ENCODE measurements at places on chromosomes 1 and 21.

DNA sequence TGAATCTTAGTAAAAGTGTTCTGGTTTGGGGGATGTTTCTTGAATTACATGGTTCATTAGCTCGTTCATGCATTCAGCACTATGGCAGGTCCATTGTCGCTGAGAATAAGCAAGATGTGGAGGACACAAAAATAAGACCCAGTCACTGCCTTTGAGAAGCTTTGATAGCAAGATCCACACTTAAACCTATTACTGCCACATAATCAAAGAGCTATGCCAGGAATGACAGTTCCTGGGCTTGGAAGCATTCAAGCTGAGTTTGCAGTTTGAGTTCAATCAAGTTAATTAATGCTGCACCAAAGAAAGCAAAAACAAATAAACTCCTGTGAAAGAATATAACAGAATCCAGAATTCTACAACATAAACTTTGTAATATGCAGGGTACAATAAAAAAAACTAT, 131.8 kb downstream of the MIS18A start:
- no peak for DNase-seq

- DNase-seq: no peak
Observed at GRCh38 chr1:89540406-89540970, 15.9 kb downstream of the LRRC8B start.

DNA sequence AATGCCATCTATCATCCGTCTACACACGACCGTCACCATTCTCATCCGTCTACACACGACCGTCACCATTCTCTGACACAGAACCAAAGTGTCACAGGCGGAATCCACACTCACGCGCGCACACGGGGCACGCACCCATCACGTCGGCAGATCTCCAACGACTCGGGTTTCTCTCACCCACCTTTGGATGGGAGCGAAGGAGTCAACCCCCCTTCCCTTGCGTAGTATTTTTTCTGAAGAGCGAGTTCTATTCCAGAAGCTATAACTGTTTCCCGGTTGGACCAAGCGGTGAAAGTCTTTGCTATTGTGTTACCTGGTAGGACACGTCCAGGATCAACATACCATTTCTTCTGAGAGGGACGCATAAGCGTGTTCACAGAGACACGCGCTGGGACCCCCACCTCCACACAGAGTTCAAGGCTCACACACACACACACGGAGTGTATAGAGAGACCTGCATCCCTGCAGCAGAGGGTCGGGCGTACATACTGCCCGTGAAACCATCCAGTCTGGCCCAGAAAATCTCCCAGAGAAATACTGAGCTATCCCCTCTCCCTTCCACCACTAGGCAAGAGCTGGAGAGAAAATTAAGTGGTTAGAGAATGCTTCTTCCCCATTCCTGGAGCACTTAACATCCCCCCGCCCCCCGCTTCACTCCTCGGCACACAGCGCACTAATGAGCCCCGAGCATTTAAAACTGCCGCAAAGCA, 741 bp downstream of the DUSP10 start:
- peak; percentile 33 for DNase-seq

DNA sequence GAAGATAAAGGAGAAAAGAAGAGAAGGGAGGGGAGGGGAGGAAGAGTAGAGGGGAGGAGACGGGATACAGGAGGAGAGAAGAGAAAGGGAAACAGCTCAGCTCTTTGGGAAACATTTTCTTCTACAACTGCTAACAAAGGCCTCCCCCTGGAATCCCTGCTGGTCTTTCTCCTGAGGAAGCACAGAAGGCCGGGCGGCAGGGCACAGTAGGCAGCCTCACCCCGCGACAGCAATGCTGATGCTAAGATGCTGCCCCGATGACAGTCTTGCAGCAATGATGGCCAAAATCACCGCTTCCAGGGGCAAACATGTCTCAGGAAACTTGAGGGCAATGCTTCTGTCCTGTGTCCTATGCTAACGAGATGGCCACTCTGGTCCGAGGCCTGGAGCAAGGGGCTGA, 5.2 kb downstream of the KIAA2013 start:
- DNase-seq: no peak

GRCh38 chr1:160885042-160885441, at the start of gene ITLN1:
ITLN1 (minus strand) TSS chr1:160885180; CDS start chr1:160884877, 303 bp downstream.
- no peak for DNase-seq

GRCh38 chr1:228352677-228353481, 53.8 kb downstream of the TRIM11 start:
- no peak for DNase-seq

DNA sequence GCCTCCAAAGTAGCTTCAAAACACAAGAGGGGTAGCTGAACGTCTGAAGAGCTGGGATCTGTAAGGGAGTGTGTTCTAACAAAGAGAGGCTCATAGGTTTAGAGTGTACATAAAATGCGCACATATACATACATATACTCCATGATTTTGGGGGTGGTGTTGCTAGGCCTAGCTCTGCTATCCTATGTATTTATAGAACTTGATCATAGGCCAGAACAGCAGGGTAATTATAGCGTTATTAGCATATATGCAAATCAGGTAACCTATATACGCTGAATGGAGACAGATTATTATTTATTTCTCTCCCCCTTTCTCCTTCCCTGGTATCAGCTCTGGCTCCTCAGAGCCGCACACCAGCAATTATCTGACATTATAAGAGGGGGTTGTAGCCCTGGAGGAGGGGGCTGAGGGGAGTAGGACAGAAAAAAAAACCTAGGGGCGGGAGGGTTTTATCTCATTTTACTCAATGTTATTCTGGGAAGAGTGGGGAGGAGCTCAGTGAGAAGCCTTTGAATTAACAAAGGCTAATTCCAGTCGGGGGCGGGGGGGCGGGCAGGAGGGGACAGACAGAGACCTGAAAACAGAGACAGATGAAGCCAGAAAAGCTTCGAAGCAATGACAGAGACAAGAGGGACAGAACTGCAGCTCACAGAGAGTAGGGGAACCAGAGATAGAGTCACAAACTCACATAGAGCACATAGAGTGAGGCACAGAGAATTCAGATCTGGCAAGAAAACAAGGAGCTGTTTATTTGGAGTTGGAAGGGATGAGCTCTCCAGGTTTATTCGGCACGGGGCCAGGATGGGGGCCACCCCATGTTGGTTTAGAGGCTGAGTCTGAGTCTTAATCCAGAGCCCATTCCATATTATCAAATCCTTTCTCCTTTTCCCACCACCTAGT, 63.0 kb downstream of the RHBG start:
- DNase-seq: no peak

- DNase-seq: no peak
Observed at GRCh38 chr1:211741788-211742187, 66.4 kb upstream of the NEK2 start.

GRCh38 chr1:62800281-62800680, 16.3 kb downstream of the ATG4C start:
- DNase-seq: no peak

DNA sequence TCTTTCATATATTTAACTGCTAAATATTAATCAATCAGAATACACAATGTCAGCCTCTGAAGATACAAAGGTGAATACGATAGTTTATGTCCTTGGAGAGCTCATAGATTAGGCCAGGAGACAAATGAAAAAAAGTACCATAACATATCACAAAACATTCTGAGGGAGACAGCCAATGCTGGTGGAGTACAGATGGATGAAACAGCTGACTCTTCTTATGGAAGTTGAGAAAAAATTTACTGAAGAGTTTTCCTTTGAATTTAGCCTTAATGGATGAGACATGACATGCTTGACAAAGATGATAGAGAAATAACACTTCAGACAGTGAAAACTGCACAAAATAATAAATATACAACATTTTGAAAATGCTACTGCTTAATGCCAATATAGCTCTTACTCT, 193.5 kb downstream of the PDE4B start:
- no peak for DNase-seq

DNA sequence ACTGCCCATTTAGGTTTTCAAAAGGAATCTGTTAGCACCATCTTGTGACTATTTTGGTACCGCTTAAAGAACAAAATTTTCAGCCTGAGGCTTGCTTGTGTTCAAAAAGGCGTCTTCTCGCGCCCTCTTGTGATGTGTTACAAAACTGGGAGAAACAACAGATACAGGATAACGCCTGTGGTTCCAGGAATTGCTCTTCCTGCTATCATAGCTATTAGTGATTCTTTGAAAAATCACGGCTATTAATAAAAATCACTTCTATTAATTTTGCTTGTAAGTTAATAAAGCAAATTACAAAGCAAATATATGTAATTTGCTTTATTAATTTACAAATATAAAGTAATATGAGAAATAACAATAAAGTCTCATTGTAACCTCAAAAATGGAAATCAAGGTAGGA, 82.2 kb upstream of the ABCD3 start:
- DNase-seq: peak; percentile 41

- peak; percentile 8 for DNase-seq
Observed at GRCh38 chr1:72037745-72038343, 244.5 kb downstream of the NEGR1 start.

DNA sequence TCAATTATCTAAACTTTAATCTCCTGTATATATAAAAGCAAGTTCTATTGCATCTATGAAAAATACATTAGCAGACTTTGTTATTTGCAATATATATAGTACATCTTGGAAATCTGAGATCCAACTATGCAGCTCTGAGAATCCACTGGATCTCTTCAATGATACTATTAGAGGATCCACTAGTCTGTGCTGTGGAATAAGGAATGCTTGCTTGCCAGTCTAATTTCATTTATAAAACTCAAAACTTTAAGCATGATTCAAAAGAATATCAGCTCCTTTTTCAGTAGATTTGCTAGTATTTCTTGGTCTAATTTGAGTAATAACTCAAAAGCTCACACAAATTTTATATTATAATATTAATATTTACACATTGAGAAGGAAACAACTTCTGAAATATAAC, 115.1 kb downstream of the SPATA6 start:
- DNase-seq: no peak

GRCh38 chr1:43563876-43564539, 33.3 kb downstream of the PTPRF start:
- no peak for DNase-seq

GRCh38 chr1:174406421-174406820, 41.3 kb upstream of the GPR52 start:
- DNase-seq: no peak

GRCh38 chr1:205477759-205478247, 22.0 kb upstream of the BLACAT1 start:
- no peak for DNase-seq

GRCh38 chr1:176066709-176067108, 140.4 kb downstream of the COP1 start:
- DNase-seq: no peak

- DNase-seq: no peak
Observed at GRCh38 chr1:63945943-63946342, 172.1 kb downstream of the ROR1 start.

- no peak for DNase-seq
Observed at GRCh38 chr21:24826822-24827221, 780.5 kb downstream of the MRPL39 start.

DNA sequence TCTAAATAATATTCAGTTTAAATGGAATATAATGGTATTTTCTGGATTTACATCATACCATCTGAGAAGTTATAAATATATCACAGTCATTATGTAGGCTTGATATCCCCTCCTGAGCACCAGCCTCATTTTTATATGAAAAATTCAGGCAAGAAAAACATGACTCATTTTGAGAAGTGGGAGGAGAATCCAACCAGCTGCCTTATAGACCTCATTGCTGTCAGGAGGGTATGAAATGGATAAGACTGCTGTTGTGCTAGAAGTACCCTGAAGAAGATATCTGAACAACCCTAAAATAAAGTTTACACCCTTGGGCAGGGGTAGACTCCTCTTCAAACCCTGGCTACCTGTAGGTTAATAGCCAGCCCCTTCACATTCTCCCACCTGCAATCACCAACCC, 8.8 kb downstream of the GIPC2 start:
- DNase-seq: no peak

- DNase-seq: no peak
Observed at GRCh38 chr1:145887631-145888030, 2.0 kb upstream of the ANKRD35 start.

- no peak for DNase-seq
Observed at GRCh38 chr1:180842491-180843275, 70.0 kb upstream of the KIAA1614 start.

- DNase-seq: no peak
Observed at GRCh38 chr1:25031601-25031965, 101.5 kb upstream of the RUNX3 start.

GRCh38 chr1:64251971-64252370, 48.5 kb downstream of the UBE2U start:
- DNase-seq: no peak

GRCh38 chr1:112992780-112993179, 36.8 kb upstream of the SLC16A1 start:
- no peak for DNase-seq

DNA sequence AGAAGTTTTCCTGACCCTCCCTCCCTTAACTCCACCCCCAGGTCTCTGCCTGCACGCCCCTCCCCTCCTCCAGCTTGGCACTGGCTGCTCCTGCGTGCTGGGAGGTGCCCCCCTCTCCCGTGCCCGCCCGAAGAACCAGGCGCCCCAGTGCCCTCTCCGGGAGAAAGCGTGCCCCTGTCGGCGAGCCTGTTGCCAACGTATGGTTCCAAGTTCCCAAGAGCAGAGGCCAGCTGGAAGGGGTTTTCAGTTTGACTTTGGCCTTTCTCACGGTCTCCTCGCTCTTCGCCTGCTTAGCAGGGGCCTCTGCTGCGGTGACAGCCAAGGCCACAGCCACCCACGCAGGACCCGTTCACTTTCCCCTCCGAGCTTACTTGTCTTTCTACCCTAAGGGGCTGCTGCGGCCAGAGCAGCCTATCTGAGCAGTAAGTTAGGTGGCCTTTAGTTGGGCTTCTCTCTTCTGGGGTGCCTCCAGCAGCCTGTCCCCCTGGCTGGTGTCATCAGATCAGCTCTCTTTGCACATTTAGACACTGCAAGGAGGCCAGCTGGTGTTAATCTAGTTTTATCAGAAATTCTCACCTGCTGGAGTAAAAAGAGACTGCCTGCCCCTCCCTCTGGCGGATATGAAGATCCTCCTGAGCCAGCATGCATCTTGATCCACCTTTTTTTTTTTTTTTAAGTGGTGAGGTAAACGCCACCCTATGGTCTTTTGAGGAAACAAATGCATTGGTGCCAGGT, 1.5 kb downstream of the STUM start:
- peak; percentile 42 for DNase-seq

DNA sequence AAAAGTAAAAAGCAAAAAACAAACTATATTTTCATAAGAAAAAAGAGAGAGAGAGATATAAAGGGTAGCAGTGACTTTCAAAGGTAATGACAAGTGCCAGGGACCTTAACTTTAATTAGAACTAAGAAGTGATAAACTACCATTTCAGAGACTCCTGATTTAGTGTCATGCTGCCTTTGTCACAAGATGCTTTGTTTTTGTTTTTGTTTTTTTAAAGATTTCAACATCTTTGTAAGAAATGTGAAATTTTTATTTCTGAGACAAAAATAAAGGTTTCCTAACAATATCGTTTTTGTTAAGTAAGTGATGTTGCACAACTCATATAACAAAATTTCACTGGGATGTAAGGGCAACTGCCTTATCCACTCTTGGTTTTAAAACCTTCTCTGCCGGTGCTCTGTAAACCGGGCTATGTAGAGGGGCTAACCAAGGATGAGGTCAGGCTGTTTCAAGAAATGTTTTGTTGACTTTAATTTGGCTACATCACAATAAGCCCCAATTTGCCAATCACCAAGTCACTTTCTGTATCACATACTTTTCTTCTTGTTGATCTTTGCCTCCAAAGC, 35.2 kb upstream of the SYT2 start:
- no peak for DNase-seq

- DNase-seq: peak; percentile 60
Observed at GRCh38 chr1:184649451-184649888, 105.2 kb downstream of the EDEM3 start.

- no peak for DNase-seq
Observed at GRCh38 chr21:34989337-34990151, 59.6 kb downstream of the RUNX1 start.

GRCh38 chr1:118338936-118339335, 153.9 kb upstream of the SPAG17 start:
- no peak for DNase-seq

Measured in AG08396 (cell line).